ENCODE measurements at places on chromosomes 1 and 21. TPM values are rescaled to one million over a fixed set of nuclear protein-coding genes. Genes with fewer than 3 reads are reported as not detected.

PSRC1 gene
- 5.4 TPM for total RNA-seq

GBP5 gene
- total RNA-seq: under 0.01 TPM

DNA sequence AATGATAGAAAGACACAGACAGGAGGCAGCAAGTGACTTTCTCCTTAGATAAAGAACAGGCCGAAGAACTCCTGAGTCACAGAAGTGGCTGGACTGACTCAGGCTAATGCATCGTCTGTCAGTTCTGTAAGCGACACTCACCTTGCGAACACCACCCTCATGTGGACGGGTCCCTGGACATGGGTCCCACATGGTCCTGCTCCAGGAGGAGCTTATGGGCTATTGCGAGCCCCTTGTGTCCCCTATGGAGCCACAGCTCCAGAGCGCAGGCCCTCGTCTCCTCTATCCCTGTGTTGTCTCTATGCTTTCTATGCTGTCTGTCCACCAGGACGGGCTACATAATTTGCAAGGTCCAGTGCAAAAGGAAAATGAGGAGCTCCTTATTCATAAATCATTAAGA is 85.8 kb downstream of the TRABD2B start:
- DNase-seq: no peak

- peak; percentile 53 for DNase-seq
These were observed 374.6 kb upstream of the USP24 start for GRCh38 chr1:55589671-55590297.

DNA sequence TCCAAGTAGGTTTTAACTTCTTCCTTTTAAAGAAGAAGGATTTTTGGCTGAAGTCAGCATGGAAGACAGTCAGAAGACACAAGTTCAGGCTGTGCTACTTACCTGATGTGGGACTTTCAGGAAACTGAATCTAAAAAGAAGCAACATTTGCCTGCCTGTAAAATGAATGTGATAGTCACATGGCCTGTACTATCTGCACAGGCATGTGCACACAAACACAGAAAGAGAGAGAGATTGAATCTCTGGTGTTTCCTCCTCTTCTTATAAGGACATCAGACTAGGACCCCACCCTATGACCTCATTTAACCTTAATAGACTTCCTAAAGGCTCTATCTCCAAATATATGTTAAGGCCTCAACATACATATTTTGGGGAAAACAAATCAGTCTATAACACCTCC is 542.9 kb downstream of the PLPP3 start:
- DNase-seq: no peak

- peak; percentile 60 for DNase-seq
These were observed 2.3 kb upstream of the PMVK start for GRCh38 chr1:154938604-154939399.

GRCh38 chr1:63668298-63668697 is 75.1 kb downstream of the PGM1 start:
- DNase-seq: no peak

DNA sequence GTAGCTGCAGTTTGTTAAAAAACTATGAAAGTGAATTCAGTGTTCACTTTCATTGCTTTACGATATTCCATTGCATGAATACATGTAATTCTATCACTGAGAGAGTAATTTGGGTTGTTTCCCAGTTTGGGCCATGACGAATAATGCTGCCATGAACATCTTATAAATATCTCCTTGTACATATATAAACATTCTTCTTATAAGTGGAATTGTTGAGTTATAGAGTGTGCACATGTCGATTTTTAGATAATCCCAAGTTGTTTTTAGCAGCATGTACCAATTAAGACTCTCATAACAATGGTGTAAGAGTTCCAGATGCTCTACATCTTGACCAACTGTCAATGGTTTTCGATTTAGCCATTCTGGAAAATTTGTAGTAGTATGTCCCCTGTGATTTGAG is 40.9 kb downstream of the ALG6 start:
- no peak for DNase-seq

RYR2 gene
- total RNA-seq: not detected

DNA sequence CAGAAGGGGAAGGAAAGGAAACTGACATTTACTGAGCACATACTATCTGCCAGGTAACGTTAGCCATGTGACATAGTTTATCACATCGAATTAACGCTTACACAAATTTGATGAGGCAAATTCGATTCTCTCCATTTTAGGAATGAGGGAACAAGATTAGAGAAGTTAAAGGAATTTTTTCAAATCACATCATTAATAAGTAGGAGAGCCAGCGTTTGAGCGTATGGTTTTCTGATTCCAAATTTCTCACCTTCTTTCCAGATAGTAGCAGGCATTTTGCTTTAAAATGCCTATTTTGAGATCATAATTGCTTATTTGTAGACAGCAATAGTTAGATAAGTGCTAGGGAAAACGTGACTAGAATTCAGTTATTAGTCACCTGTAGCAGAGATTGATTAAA is 19.3 kb downstream of the FMO3 start:
- DNase-seq: no peak

GRCh38 chr1:60255565-60255964 is 182.0 kb upstream of the C1orf87 start:
- DNase-seq: no peak

GRCh38 chr1:183882335-183883167 is 77.6 kb downstream of the RGL1 start:
- DNase-seq: no peak

- DNase-seq: peak; percentile 97
These were observed 107.6 kb downstream of the CCDC185 start for GRCh38 chr1:223500560-223501425.

IVL gene
- total RNA-seq: not detected

NPPB gene
- total RNA-seq: not detected

DNA sequence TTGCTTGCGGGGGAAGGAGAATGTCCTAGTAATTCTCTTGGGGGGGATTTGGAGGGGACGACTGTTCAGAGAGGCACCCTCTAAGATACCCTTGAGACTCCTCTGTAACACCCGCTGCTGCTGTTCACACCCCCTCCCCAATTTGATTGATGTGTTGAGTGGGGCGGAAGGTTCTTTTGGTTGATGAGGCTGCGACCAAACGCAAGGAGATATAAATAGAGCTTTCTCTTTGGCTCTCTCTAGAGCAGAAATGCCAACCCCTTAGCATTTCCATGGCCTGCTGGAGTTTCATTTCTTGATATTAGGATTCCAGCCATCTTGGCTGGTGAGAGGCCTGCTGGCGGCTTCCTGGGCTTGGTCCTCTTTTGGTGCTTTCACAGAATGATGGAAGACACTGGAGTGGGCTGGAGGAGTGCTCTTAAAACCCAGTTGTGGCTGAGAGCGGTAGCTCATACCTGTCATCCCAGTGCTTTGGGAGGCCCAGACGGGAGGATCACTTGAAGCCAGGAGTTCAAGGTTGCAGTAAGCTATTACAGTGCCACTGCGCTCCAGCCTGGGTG is 2.0 kb downstream of the PIK3CD start:
- DNase-seq: peak; percentile 55

Measured in osteoblast (primary cell).